HCT116 (cell line): ENCODE measurements at places on chromosomes 13 and 19.
A peak's percentile ranks its signal among the peaks of the same experiment; 100 is the strongest.

DNA sequence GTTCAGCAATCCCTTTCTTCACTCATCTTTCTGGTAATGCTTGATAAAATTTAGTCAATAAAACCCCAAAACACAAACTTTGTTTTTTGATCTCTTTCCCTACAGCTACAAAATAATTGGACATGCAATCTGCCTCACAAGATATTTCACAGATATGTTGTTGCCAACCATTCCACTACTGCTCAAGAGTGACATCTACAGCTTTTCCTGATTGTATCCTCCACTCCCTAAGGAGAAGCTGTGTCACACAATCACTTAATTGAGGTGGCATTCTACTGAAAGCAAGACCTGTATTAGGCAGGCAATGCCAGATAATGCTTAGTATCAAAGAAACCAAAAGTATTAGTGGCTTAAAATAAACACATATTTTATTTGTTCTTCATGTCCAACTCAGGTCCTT is 1646.2 kb upstream of the SPRY2 start:
- DNase-seq: no peak

DNA sequence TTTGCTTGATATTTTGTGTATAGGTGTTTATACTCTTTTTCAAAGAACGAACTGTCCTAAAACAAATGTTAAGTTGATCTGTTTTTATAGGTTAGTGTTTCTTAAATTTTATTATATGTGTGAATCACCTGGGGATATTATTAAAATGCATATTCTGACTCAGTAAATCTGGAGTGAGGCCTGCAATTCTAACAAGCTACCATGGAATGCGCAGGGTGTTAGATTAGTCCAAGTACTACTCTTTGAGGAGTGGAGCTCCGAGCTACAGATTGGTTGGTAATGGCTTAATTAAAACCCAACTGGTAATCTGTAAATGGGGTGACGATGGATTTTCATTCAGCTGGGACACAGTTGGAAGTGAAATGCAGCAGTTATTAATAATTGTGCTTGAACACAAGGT is 214.1 kb upstream of the UFM1 start:
- no peak for DNase-seq

- no peak for DNase-seq
These were observed 35.3 kb downstream of the DACH1 start for GRCh38 chr13:71831716-71832115.

DNA sequence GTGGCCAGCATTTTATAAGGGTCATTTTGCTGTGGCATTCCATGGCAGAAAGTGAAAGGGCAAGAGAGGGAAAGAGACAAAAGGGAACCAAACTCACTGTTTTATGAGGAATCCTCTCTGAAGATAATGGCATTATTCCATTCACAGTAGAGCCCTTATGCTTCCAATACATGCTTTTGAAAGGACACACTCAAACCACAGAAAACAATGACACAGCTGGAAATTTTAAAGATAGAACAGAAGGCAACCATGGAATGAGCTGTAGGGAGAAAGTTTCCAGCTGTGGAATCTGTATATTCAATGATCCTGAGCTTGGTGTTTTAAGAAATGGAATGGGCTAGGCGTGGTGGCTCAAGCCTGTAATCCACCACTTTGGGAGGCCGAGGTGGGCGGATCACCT is 677.4 kb downstream of the SLITRK1 start:
- DNase-seq: no peak

DNA sequence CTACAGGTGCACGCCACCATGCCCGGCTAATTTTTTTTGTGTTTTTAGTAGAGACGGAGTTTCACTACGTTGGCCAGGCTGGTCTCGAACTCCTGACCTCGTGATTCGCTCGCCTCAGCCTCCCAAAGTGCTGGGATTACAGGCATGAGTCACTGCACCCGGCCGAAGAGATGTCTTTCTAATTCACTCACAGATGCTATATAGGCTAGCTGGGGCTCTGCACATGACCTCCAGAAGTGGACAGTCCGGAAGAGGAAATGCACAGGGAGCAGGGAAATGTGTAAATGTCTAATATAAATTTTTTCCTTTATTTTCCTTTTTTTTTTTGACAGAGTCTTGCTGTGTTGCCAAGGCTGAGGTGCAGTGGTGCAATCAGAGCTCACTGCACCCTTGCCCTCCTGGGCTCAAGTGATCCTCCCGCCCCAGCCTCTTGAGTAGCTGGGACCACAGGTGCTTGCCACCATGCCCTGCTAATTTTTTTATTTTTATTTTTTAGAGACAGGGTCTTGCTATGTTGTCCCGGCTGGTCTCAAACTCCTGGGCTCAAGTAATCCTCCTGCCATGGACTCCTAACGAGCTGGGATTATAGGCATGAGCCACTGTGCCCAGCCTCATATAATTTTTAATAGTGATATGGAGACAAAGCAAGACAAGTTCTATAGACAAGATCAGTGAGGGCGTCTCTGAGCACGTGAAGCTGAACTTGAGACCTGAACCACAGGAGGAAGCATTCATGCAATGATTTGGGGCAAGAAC is 8.4 kb downstream of the GIPC1 start:
- DNase-seq: no peak

- no peak for DNase-seq
These were observed 559.0 kb upstream of the SLC10A2 start for GRCh38 chr13:103625194-103625593.

DNA sequence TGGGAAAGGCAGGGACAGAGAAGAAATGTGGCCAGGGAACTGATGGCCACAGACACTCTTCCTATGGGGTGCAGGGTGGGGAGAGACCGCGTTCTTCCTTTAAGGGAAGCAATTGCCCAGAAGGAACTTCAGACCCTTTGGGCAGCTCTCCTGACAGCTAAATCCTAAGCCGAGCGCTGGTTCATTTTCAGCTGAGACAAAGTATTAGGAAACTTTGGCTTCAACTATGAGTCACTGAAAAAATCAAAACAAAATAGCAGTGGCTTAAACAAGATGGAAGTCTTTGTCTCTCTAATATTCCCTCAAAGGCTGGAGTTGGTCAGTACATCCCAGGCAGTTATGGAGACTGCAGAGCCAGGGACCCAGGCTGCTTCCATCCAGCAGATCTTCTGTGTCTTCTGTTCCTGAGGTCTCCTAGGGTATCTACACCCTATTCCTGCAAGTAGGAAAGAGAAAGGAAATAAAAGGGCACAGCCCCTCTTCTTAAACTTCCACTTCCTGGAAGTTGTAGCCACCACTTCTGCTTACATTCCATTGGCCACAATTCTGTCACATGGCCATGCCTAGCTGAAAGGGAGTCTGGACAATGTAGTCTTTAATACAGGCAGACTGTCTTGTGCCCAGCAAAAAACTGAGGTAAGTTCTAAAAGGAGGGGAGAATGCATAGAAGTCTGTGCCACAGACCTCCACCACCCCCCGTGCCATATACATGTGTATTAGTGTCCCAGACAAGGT is 163.5 kb downstream of the KATNAL1 start:
- DNase-seq: no peak

- DNase-seq: no peak
These were observed 58.4 kb downstream of the ZIC5 start for GRCh38 chr13:99913167-99913566.

- DNase-seq: no peak
These were observed 349.5 kb upstream of the MIR17HG start for GRCh38 chr13:90997951-90998350.

GRCh38 chr13:38398711-38399493 is 49.3 kb downstream of the UFM1 start:
- DNase-seq: no peak

DNA sequence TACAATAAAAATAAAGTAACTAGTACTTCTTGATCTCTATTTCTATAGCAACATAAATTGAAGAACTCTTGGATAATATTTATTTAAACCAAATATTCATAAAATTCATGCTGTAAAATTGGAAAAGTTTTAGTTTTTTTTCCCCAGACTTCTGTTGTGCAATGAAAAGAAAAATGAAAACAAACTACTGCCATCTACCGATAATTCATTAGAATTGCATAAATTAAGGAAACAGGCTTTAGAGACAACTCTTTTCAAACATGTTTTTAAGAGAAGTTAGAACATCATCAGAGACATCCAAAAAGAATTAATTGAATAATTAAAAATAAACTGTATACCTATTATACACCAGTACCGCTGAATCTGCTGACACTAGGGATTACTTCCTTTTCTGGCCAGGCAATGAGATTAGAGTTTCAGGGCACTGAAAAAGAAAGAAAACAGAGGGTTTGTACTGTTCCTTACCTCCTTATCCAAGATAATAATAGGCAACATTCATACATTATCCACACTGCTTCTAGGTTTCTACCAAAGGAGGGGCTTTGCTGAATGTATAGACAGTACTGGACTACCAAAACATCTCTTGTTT is 4.9 kb downstream of the CCDC122 start:
- DNase-seq: no peak

GRCh38 chr19:56333506-56333905 is 18.9 kb upstream of the ZSCAN5A start:
- DNase-seq: peak; percentile 48

DNA sequence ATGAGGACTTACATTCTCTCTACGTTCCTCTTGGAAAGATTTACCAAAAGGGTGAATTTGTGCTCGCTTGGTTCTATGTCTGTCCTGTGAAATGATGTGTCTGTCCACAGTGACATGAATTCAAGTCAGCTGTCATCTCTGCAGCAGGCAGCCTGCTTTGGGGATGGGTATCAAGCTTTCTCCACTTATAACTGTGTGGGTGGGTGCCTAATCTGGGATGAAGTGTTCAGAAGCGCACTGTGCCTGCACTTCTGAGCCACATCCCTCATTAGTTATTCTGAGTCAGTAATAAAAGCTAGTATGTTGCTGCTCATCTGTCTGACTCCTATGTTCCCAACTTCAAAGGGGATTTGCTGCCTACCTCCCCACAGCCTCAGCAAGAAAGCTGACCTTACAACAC is 86.1 kb upstream of the TUBA3C start:
- no peak for DNase-seq

GRCh38 chr13:89925107-89925506 is 1422.4 kb upstream of the MIR17HG start:
- peak; percentile 10 for DNase-seq

DNA sequence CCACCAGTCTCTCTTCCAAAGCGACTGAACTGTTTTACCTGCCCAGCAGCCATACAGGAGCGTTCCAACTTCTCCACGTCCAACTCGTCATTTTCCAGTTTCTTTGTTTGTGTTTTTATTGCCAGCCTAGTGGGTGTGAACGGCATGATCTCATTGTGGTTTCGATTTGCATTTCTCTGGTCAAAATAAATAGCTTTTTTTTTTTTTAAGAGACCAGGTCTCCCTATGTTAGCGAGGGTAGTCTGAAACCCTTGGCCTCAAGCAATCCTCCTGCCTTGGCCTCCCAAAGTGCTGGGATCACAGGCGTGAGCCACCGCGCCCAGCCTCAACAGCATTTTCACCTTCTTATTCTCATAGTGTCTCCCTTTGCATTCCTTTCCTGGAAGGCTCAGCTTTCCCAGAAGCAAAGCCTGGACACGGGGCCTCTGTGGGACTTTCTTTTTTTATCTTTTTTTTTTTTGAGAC is 4.2 kb upstream of the JSRP1 start:
- no peak for DNase-seq

- DNase-seq: no peak
These were observed at the start of gene VSTM2B for GRCh38 chr19:29525901-29526729. TSS of gene VSTM2B (plus strand) at chr19:29525994. CDS start at chr19:29526584, 590 bp downstream.

GRCh38 chr13:110107568-110108347 is 199.2 kb downstream of the COL4A1 start:
- no peak for DNase-seq

DNA sequence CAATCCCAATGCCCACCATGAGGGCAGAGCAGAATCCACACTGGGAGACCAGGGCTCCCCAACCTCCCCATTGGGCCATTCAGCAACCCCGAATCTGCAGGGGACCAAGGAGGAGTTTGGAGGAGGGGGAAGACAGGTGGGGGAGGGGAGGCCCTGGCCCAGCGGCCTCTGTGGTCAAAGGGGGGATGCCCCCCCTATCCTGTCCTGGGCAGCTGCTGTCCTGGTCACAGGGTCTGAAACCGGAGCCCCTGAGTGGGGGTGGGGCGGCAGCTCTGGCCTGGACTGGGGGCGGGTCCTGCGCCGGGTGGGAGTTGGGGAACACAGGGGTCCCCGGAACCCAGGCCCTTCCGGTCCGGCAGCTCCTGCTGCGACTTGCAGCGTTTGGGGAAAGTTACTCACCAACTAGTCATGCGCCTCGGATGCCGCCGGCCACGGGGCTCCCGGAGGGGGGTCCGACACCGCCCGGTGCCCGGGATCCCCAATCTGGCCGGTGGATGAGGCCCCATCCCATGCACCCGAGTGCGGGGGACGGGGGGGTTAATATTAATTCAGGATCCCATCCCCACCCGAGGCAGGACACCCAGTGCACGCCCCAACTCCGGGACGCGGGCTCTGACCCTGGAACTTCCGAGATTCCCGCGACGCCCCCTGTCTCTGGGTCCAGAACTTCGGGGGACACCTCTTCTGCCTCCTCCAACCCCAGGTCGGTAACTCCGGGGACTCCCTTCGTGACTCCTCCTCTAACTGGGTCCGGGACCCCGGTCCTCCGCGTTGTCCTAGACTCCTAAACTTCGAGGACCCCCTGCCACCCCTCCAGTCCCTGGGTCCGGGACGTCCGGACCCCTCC is 872 bp downstream of the HOMER3 start:
- DNase-seq: no peak

- DNase-seq: no peak
These were observed 515.4 kb downstream of the DCT start for GRCh38 chr13:93964146-93964512.

DNA sequence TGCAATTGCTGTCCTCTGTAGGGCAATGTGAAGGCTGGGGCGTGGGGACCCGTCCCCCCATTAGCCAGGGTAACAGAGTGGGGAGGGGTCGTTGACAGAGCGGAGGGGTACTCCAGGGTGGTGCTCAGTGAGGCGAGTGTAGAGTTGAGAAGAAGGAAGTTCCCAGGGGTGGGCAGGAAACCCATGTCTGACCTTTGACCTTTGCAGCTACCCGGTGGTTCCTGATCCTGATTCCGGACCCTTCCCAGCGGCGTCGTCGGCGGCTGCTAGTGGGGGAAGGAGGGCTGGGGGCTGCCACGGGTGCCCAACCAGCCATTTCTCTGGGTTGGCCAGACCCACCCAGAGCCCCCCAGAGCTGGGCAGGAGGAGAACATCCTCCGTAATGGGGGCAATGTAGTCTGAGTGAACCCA is 2.1 kb upstream of the PLVAP start:
- DNase-seq: no peak

DNA sequence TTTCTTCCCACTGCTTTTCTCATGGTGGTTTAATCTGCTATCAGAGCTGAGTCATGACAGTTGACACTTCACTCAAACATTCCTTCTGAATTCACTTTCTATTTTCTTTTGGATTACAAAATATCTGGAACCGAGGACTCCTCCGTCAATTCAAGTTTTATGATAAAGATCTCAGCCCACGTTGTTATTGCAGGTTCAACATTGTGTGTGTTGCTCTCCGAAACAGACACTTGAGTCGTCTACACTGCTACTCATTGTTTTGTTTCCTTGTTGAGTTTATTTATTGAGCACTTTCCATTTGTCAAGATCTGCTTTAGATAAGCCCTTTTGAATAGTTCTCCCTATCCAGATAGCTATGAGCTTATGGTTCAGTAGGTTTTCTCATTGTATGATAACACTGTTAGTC is 636.1 kb upstream of the GPC6 start:
- DNase-seq: no peak
